ENCODE measurements at places on chromosomes 7 and 10.

DNA sequence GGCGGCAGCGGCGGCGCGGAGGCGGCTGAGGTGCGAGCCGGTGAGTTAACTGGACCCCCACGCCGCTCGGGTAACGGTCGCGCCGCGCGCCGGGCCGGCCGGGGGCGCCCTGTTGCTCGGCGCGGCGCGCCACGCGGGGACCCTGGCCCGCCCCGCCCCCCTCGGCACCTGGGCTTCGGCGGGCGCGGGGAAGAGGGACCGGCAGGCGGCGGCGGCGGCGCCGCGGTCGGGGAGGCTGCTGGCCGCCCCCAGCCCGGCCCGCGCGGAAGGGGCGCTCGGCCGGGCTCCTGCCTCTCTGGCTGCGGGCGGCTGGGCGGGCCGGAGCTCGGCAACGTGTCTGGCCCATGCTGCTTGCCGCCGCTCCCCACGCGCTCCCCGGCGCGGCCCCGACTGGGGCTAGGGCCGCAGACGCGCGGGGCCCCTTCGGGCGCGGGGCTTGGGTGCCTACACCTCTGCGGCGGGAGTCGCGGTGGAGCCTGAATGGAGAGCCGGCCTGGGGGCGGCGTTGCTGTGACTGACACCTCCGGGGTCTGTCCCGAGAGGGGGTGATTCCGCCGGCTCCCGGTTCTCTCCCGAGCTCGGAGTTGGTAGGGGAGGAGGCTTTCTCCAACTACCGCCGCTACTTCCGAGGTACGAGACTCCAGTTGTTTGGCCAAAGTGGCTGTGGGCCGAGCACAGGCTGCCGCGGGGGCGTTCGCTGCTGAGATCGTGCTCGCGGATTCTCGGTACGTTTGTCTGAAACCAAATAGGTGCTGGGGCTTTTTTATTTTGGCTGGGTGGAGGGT is 494 bp downstream of the PALS2 start:
- peak; percentile 21 for DNase-seq

DNA sequence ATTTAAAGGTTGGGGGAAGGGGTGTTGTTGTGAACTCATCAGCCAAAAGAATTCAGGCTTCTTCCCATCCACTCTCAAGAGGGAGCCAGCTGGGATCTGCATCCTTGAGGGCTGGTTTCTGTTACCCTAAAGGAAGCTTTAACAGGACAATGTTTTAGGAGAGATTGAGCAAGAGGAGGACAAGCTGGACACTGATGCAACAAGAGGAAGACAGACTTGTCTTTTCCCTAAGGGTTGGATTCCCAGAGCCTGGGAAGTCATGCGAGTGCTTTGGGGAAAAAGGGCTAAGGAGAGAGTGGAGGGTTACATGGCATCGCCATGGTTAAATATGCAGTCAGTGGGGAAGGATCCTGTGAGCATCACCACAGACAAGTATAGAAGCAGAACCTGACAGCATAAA is 47.6 kb upstream of the PDE1C start:
- no peak for DNase-seq

GRCh38 chr7:75533926-75534325 is 41.8 kb downstream of the SPDYE5 start:
- no peak for DNase-seq

DNA sequence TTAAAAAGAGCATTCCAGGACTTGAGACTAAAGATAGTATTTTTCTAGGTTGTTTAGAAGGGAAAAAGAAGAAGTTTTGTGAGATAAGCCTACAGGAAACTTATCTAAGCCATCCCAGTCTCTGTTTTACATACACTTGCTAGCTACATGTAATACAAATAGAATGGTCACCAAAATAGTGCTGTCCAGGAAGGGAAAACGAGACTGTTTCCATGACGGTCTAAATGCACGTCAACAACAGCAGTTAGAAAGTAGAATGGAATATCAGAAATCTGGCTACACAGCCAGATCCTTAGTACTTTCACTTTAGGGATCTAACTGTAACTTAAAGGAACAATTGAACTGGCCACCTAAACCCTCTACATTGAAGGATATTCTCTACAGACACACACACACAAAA is 117.6 kb downstream of the TSPAN12 start:
- DNase-seq: no peak

GRCh38 chr10:13720699-13721098 is 133.9 kb downstream of the PRPF18 start:
- DNase-seq: no peak

- no peak for DNase-seq
Observed at GRCh38 chr10:621513-621912, 68.0 kb downstream of the DIP2C start.

DNA sequence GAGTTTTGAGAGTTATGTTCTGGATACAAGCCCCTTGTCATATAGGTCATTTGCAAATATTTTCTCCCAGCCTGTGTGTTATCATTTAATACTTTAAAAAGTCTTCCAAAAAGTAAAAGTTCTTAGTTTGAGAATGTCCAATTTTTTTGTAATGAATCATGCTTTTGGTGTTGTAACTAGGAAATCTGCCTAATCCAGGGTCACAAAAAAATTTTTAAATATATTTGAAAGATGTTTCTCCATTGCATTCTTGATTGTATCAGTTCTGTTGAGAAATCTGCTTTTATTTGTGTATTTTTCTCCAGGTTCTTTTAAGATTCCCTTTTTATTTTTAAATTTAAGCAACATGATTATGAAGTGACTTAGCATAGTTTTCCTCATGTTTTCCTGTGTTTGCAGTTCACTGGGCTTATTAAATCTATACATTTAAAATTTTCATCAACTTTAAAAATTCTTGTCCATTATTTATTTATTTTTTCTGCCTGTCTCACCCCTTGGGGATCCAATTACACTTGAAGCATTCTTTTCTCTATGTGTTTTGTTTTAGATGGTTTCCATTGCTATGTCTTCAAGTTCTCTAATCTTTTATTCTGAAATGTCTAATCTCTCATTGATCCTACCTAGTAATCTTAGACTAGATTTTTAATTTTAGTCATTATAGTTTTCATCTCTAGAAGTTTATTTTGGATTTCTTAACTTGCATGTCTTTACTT is 47.0 kb downstream of the CCDC71L start:
- DNase-seq: no peak

DNA sequence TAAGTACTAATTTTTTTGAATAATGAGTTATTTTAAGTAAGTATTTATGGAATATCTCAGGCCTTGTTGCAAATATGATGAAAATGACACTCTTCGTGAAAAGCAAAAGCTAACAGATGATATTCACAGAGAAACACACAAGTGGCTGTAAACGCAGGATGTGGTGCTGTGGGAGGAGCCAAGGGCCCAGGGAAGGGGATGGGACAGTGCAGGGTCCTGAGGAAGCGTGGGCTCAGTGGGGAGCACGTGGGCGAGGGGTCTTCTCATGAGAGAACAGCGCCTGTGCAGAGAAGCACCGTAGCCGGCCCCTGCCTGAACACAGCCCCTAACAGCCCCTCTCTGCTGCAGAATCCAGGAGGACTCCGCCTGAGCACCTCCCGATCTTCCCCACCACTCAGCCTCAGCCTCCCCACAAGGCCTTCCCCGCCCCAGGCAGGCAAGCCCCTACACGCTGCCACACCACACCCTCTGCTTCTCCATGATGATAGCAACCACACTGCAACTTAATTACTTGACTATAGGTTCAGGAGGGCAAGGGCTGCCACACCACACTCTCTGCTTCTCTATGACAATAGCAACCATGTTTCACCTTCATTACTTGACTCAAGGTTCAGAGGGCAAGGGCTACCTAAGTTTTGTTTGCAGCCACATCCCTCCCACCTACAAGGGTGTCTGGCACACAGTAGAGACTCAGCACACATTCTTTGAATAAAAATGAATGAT is 152.6 kb upstream of the RNF32 start:
- DNase-seq: no peak

DNA sequence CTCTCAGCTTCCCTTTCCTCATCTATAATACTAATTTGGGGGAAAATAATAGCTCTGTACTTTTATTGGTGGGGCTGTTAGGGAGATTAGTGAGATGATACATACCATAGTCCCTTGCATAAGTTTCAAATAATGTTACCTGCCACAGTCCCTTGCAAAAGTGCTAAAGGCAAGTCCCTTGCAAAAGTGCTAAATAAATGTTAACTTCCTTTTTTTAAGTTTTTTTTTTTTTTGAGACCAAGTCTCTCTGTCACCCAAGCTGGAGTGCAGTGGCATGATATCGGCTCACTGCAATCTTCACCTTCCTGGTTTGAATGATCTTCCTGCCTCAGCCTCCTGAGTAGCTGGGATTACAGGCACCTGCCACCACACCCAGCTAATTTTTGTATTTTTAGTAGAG is 43.4 kb upstream of the SRGN start:
- no peak for DNase-seq

DNA sequence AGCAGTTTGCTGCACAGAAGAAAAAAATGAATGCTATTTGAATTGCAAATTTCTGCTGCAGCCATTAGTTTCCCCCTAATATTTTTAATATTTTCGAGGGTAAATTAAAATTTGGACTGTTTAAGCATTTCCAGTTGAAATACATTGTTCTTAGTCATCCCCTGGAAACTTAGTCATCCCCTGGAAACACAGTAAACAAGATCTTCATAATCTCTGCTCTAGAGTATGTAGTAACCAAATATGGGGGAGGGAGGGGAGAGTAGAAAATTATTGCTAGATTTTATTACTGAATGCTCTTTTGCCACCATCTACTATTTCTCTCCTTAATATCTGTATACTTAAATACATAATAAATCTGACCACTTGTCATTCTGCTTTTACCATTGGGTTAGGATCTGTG is 1053.3 kb downstream of the SORCS1 start:
- no peak for DNase-seq

GRCh38 chr10:4653160-4653559 is 172.8 kb upstream of the AKR1E2 start:
- DNase-seq: no peak

- DNase-seq: no peak
Observed at GRCh38 chr10:86107131-86107530, 259.5 kb downstream of the GRID1 start.

DNA sequence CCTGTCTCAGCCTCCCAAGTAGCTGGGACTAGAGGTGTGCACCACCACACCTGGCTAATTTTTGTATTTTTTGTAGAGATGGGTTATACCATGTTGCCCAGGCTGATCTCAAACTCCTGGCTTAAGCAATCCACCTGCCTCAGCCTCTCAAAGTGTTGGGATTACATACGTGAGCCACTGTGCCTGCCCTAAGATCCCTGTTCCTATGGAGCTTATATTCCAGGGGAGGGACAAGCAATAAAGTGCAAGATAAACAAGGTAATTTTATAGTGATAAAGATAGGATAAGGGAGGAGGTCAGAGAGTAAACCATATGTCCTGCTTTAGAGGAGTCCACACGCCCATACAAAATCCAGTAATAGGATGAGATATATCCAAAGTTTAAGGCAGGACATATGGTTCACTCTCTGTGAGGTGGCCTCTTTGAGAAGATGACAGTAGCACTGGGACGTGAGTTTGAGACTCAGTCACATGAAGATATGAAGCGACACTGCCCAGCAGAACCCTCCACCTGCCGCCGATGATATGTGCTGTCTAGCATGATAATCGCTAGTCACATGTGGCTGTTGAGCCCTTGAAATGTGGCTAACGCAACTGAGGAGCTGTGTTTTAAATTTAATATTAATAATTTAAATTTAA is 113.5 kb upstream of the PDCD4 start:
- no peak for DNase-seq

DNA sequence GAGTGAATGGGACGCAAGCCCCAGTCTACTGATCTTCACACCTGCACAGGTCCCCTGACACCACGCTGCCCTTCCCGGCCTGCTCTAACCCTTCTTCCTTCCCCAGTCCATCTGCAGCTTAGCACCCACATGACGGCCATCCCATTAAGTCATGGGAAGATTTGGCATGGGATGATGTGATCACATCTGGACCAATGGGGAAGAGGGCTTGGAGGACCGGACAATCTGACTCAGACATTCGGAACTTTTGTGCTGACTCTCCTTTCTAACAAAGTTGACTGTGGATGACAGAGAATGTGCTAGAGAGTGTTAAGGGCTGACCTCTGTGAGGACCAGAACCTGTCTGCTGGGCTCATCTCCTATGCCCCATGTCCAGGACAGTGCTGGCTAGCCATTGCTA is 15.6 kb downstream of the CXCL12 start:
- DNase-seq: no peak

- no peak for DNase-seq
Observed at GRCh38 chr7:88218429-88218745, 1.5 kb downstream of the SRI start.

DNA sequence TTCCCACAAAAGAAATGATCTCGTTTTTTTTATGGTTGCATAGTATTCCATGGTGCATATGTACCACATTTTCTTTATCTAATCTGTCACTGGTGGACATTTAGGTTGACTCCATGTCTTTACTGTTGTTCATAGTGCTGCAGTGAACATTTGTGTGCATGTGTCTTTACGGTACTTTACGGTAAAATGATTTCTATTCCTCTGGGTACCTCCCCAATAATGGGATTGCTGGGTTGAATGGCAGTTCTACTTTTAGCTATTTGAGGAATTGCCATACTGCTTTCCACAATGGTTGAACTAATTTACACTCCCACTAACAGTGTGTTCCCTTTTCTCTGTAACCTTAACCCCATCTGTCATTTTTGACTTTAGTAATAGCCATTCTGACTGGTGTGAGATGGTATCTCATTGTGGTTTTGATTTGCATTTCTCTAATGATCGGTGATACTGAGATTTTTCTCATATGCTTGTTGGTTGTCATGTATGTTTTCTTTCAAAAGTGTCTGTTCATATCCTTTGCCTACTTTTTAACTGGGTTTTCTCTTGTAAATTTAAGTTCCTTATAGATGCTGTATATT is 37.2 kb downstream of the MKLN1 start:
- no peak for DNase-seq

- no peak for DNase-seq
Observed at GRCh38 chr7:70599446-70600190, 532.3 kb upstream of the GALNT17 start.

- DNase-seq: no peak
Observed at GRCh38 chr10:71527135-71527534, 130.4 kb downstream of the CDH23 start.

- DNase-seq: no peak
Observed at GRCh38 chr10:72552857-72553256, 73.0 kb downstream of the MICU1 start.

- no peak for DNase-seq
Observed at GRCh38 chr10:51137756-51138529, 63.7 kb downstream of the PRKG1 start.

DNA sequence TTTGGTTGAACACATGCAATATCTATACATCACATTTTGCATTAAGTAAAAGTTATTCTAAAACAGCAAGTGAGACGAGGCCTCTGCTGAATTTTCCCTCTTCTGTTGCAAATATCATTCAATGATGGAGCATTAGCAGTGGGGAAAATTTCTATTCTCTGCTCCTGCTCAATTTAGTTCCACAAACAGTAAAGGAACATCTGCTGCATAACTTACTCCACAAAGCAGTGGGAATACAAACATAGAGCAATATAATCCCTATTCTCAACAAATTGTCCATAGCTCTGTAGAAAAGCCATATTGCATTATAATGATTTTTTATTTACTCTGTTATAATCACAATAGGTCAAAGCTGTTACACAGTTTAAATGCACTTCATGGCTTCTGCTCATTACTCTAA is 5.9 kb downstream of the AGR3 start:
- DNase-seq: no peak
